ENCODE measurements at places on chromosomes 3 and 15.

DNA sequence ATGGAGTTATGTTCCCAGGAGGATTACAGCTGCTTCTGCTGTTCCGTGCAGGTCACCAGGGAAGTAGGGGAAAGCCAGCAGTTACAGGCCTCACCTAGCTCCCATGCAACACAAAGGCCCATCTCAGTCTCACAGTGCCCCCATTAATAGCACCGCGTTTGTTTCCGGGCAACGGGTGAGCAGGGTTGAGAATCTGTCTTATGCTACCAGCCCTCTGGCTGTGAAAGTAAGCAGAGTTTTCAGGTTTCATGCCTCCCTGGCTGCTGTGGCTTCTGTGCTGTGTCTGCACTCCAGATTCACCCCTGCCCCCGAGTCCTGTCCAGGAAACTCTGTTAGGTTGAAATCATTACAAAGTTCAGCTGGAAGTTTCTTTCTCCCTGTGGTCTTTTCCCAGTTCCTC is 254.4 kb upstream of the GPR149 start:
- no peak for DNase-seq

DNA sequence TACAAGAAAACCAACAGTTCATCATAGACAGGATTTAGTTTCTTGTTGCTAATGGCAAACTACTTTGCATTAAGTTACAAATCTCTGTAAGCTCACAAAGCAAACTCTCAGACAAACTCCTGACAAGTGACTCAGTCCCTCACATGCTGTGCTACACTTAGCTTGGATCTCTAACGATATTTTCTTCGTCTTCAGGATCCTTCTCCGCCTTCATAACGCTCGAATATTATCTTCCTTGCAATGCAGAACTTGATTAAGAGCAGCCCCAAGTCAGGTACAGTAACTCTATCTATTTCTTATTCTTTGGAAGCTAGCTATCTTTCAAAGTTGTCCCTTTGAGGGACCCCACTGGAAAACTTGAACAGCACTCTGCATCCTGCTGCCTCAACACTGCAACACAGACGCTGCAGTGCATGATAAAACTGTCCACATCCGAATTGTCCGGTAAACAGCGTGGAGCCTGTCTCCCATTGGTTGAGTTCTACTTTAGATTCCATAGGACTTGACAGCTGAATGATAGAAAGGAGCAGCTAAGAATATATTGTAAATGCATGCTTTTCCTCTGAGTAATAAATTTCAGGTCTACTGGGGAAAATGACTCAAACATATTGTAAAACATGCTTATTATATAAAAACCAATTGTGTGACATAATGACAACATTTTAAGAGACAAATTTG is 61.3 kb downstream of the UACA start:
- DNase-seq: no peak

DNA sequence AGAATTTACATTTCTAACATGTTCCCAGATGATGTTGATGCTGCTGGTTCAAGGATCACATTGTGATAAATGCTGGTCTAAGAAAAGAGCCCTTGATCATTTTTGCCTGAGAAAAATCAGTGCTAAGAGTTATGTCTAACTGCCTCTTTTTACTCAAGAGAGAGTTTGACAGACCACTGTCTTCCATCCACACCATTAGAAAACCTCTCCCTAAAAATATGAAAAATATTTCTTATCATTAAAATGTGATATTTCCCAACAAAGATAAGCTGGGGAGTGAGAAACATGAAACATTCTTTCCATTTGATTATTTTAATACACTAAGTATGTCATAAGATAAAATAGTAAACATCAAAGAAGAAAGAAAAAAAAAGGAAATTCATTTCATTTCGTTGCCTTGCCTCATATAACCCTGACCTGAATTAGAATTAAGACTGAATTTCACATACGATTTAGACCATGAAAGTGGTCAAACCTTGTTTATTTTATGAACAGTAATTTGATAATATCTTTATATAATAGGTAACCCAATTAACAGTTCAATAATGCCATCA is 471.8 kb upstream of the ARHGEF26 start:
- DNase-seq: no peak

DNA sequence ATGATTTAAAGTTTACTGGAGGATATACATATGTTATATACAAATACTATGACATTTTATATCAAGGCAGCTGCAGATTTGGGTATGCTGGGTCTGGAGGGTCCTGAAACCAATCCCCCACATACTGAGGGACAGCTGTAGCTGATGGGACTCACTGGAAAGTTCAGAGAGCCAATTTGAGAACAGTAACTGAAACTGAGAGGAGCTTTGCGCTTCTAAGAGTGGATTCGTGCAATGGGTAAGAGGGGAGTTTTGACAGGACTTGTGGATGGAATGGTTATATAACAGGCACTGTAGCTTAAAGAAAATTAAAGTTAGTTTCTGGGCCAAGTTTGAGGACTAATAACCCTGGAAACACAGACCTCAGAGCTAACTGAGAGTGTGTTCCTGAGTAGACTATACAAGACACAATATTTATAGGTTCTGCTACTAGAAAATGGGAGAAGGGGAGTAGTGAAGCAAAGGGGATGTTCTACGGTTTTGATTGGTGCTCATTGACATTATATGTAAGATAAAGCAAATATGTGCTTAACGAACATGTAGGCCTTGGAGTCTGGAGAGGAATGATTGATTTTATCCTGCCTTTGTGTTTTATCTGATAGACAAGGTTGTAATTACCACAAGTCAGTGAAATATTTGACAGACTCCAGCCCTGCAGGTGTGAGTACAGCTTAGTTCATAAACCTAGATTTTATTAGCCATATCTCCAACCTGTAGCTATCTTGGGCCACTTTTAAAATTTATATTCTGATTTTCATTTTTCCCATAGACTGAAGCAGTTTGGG is 4.8 kb upstream of the ZMAT3 start:
- DNase-seq: no peak

DNA sequence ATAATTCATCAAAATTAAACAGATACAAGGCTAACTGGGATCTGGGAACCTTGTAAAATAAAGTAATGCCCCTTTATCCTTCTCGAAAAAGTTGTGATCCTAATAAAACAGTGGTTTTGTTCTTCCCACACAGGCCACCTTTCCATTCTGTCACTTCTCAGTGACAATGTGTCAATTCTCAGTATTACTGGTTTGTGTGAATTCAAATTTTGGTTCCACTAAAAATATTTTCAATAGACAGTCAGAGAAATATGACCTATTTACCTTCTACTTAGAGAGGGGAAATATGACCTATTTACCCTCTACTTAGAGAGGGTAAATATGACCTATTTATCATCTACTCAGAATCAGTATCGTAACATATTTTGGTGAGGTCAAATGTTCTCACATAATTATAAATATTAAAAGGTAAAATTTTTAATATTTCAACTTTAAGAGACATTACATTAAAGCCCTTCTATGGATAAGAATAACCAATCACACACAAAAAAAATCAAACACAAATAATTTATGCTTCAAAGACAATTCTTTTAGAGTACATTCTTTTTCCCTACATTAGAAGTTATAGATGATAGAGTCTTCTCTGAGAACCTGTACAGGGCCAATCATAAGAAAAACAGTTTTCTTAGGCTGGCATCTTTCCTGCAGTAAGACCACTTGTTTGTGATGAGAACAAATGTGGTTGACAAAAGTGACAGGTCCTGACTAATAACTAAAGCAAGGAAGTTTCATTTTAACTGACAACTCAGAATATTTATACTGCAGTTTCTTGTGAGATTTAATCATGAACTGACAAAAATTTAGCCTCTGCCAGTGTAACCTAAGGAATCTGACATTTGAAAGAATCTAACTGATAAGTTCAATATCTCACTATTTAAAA is 323.3 kb downstream of the DIPK2A start:
- no peak for DNase-seq

DNA sequence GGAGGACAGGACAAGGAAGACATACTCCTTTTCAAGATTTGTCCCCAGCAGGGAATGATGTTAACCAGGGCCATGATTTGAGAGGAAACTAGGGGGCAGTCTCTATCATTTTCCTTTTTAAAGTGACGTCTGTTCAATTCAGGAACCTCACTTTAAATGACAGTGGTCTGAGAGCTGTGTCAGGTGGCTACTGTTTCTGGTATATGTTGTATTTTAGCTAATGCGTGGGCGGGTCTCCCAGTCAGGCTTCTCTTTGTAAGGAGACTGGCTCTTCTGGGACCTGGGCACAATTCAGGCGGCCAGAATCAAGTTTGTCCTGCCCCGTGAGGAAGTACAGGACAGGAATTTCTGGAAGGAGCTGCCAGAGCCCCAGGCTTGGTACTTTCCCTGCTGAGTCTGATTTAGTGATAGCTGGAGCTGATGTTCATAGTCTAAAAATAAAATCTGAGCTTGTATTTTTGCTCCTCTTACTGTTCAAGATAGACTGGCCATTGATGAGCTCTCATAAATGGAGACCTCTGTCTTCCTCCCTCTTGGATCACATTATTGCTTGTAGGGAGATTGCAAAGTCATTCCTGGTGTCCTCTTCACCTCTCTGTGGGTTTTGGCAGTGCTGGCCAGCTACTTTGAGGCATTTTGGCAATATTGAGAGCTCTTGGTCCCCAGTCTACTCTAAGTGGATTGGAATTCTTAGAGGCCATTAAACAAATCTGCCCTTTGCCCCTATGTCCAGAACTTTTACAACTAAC is 25.6 kb downstream of the SQOR start:
- DNase-seq: no peak

DNA sequence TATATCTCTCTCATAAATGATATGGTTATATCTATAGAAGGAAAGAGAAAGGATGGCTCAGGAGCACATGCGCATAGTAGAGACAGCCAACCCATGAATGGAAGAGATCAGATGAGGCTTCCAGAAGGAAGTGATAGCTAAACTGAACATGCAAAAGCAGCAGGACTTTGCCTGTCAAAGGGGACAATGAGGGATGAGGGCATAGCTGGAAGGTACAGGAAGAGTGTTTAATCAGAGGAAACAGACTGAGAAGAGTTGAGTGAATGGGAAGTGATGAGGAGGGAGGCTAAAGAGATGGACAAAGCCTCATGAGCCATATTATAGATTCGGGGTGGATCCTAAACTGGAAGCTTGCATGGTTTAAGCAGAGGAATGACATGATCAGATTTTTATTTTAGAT is 26.5 kb upstream of the VEPH1 start:
- no peak for DNase-seq

DNA sequence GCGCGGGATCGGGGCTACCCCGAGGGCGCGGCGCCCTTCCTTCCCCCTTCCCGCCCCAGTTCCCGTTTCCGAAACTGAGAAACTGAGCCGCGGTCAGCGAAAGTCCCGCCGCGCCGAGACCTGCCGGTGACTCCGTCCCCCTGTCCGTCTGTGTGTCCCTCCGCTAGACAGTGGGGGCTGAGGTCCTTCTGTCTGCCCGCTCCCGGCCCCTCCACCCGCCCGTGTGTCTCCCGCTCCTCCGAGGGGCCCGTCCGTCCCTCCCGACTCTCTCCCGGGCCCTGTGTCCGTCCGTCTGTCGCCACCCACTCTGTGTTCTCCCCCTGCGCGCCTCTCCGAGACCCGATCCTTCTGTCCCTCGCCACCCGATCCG is 426 bp downstream of the PRKCD start:
- DNase-seq: no peak

DNA sequence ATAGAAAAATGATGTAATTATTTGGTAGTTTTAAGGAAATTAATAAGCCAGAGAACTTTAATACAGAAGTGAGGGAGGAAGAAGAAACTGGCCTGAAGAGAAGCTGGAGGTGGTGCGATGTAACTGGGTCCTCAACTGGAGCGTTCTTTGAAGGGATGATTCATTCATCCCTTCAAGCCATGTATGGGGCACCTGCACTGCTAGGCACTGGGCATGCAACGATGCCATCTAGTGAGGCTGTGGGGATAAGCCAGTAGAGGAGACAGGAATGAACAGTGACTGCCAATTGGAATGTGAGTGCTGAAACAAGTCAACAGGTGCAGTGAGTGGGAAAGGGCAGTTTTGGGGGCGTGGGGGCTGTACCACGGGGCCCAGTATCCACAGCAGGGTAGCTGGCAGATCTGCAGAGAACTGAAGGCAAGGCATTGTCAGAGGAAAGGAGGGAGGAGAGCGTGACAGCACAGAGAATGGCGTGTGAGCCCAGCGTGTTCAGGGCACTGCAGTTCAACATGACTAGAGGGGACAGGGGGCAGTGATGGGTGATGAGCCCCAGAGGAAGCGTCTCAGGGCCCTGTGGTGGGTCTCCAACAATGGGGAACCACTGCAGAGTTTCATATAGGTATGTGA is 3.8 kb upstream of the KIF23 start:
- peak; percentile 9 for DNase-seq

All from stimulated activated CD4-positive, alpha-beta T cell treated with anti-CD3 and anti-CD28 coated beads, Interleukin-12 subunit alpha, Interleukin-12 subunit beta, amount 100 ng/mL, for 24 hours (primary cell).